ENCODE measurements at places on chromosomes 2 and 18.

DNA sequence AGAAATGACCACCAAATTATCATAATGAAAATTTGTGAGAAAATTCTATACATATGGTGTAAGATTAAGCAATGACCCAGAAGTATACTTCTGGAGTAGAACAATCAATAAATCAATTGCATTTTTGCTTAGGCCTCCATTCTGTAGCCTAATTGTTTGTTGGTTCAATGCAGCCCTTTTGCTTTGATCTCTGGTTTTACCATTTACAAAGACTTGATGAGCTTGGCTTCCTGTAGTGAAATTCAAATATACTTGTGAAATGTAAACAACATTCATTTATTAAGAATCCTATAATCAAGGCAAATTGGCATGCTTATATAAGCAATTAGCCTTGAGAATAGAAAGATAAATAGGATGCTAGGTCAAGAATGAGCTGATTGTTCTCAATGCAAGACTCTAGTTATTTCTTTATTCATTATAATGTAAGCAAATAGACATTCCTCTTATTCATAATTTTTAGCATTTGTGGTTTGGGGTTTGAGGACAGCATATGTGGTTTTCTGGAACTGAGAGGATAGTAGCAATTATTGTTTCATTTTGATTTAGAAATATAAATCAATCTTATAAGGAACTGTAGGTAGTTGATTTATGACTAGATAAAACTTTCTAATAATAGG is 9.7 kb downstream of the FMNL2 start:
- no peak for DNase-seq

DNA sequence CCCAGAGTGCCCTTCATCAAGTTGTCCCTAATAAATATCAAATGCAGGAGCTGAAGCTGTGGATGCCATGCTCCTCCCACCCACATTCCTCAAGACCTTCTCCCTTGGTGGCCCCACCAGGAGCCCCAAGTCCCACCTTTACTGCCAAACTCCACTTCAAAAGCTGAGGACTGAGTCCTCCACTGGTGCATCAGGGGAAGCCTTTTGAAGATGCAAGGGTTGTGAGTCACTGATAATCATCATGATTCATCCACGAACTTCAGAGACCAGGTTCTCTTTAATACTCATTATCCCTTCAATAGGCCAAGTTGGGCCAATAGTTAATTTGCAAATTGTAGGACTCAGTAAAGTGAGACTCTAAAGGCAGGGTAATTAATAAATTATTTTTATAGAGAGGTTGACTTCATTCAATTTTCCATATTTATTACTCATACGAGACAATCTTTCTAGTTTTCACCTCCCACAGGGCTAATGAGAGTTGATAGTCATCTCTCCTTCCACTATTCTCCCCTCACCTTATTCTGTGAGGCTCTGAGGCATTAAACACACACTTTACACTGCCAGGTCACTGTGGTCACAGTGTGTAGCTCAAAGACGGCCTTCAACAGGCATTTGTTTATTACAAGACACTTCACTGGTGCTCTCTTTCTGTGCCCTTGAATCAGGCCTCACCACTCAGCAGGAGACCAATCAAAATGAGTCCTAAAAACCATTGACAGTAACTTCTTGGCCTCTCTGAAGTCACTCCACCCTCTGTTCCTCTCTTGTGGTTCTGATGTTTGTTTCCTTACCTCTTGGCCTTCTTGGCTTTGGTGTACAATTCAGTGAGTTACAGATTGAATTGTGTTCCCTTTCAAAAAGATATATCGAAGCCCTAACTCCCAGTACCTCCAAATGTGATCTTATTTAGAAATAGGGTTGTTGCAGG is 99.9 kb downstream of the TRIB2 start:
- no peak for DNase-seq

GRCh38 chr2:168145426-168146310 is 101.7 kb downstream of the STK39 start:
- no peak for DNase-seq

- DNase-seq, result no peak
Measured at GRCh38 chr2:57693177-57693576, 353.4 kb upstream of the VRK2 start.

DNA sequence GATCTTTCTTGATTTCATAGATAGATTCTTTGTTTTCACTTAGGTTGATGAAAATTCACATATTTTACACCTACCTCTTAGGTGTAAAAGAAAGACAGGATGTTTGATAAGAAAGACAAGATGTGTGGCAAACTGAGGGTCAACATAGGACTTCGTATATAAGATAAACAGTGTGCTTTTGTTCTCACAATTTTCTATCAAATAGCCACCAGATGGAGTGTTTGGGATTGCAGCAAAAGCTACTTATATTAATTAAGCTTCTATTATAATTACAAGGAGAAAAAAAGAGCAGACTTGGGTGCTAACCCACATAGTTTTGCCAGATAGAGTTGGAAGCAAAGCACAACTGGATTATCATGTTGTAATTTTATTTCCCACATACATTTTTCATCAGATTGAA is 232.9 kb downstream of the CDH7 start:
- no peak for DNase-seq

DNA sequence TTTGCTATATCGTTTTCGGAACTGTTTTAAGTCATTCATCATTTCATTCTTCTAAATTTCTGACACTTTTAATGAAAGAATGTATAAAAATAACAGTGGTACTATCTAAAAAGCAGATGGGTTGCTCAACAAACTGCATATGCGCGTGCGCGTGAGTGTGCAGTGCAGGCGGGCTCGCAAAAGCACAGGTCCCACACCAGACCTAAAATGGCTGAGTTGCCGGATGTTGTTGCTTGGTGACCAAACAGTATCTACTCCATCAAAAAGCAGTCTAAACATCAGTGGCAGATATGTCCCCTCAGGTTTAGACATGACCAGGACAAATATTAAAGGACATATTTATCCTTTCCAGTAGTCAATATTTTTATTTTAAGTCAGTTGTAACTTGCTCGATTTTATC is 5.1 kb downstream of the NOL4 start:
- no peak for DNase-seq

- DNase-seq, result no peak
Measured at GRCh38 chr18:48983793-48984437, 33.1 kb upstream of the SMAD7 start.

- DNase-seq, result no peak
Measured at GRCh38 chr2:82000606-82001005, 1696.1 kb upstream of the LRRTM1 start.

DNA sequence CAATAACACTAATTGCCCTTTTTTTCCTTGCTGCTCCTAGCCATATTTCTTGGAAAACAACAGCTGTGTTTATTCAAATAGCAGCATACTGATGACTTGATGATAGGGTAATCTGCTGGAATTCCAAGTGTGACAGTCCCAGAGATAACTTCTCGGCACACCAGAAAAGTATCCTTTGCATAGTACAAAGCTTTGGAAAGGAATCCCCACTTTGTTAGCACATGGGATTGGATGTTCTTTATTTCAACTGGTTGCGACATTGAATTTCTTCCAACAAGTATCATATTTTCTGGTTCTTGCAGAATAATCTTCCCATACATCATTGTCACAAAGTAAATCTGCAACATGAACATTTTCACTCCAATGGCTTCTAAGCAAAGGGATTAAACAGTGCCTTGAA is 445.8 kb upstream of the ACVR2A start:
- no peak for DNase-seq

DNA sequence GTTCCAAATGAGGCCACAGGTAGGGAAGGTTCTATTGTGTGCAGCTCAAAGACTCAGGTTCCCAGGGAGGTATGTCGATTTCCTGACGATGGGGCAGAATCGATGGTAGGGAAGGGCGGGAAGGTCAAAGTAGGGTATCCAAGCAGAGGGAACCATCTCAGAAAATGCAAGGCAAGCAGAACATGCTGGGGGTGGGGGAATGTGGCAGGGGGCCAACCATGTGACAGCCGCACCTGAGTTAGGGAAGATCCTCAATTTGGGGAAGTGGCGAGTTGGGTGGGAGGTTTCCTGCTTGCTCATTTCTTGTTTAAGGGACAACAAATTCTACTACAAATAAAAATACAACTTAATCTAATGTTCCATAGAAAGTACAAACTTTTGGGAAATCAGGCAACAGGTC is 21.7 kb upstream of the GRP start:
- no peak for DNase-seq

DNA sequence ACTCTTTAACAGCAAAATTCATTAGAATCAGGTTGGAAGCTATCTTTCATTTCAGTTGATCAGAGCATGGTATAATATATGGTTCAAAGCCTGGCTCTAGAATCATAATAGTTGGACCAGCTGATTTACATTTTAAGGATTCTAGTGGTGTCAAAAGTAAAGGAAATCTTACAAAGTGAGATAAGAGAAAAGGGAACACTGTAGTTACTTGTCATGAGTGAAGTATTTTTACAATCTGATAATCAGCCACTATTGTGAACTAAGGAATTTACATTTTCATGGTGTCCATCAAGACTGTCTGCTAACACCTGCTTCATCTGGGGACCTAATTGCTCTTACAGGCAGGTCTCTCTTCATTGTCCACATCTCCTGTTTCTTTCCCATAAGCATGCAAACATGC is 161.1 kb downstream of the SLC39A10 start:
- DNase-seq, result no peak

Data from CD4-positive, alpha-beta T cell treated with Interleukin-21 for 1 hour (primary cell).